ENCODE measurements at places on chromosomes 5 and 9.

DNA sequence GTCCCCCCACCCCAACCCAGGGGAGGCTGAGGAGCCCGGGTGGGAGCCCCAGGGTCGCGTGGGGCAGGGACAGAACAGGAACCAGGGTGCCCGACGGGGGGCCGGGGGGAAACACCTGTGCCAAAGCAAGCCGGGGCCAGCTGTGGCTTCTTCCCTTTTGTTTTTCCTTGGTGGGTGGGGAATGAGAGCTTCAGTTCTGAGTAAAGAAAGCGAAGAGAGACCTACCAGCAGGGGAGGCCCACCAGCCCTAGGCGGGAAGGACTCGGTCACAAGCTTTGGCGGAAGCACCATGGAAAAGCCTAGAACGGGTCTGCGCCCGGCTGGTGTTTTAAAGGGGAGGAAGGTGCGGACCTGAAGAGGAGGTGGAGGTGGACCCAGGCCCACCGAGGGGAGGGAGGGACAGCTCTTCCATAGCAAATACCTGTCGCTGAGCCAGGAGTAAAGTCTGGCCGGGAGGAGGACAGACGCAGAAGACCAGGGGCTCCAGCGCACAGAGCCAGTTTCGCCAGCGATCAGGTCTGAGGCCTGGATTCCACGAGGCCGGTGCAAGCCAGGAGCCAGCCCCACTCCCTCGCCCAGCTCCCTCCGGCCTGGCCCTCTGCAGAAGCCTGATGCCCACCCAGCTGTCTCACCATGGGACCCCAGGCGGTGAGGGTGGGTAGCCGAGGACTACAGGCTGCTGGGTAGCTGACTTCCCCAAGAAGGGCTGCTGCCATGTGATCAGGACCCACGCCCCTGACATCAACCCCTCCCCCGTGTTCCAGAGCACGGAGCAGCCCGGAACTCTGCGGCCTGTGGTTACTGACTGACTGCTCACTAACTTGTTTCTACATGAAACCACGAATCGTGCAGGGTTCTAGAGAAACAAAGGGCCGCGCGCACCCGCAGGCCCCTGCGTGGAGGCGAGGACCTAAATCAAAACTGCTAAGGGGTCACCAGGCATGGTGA lies 849 bp upstream of the MGAT1 start:
- peak; percentile 52 for DNase-seq

- DNase-seq = peak; percentile 73
These were observed 683.8 kb downstream of the LRRC70 start for GRCh38 chr5:63262185-63262981.

- peak; percentile 80 for DNase-seq
These were observed 2.7 kb upstream of the CKMT2 start for GRCh38 chr5:81230416-81230815.

GRCh38 chr5:172800088-172800551 lies 29.1 kb upstream of the DUSP1 start:
- DNase-seq = no peak

- no peak for DNase-seq
These were observed 22.8 kb downstream of the MRPL36 start for GRCh38 chr5:1776831-1777230.

DNA sequence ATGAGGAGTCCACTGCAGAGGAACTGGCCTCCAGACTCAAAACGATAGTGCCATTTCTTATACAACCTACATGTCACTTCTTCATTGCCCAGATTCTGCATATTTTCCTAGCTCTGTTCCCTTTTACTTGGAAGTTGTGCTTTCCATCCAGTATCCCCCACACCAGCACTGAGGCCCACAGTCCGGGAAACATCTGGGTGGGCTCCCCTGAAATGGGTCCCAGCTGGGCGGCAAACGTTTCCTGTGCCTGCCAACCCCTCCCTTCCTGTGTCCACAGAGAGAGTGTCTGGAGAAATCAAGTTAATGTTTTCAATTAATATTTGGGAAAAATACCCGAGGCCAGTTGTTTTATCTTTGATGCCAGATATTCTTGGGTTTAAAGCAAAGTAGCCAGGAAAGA lies 111.8 kb downstream of the COL23A1 start:
- DNase-seq = no peak

DNA sequence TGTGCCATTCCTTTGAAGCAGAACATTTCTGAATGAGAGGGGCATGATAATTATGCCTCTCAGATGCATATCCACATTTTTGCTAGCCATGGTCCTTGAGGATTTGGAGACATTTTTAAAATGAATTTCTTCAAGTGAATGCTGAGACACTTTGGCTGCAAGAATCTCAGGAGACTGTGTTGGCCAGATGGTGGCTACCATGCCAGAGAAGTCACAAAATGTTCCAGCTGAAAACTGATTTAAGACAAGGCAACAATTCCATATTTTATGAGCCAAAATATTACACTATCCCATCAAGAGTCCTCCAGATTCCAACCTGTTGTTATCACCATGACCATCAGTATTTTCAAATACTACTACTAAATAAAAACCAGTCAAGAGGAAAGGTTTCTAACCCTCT lies 859.5 kb upstream of the DMAC1 start:
- DNase-seq = no peak

GRCh38 chr9:17721954-17722353 lies 143.1 kb downstream of the SH3GL2 start:
- DNase-seq = no peak

- DNase-seq = no peak
These were observed 149.5 kb downstream of the GABRG2 start for GRCh38 chr5:162217037-162217436.

DNA sequence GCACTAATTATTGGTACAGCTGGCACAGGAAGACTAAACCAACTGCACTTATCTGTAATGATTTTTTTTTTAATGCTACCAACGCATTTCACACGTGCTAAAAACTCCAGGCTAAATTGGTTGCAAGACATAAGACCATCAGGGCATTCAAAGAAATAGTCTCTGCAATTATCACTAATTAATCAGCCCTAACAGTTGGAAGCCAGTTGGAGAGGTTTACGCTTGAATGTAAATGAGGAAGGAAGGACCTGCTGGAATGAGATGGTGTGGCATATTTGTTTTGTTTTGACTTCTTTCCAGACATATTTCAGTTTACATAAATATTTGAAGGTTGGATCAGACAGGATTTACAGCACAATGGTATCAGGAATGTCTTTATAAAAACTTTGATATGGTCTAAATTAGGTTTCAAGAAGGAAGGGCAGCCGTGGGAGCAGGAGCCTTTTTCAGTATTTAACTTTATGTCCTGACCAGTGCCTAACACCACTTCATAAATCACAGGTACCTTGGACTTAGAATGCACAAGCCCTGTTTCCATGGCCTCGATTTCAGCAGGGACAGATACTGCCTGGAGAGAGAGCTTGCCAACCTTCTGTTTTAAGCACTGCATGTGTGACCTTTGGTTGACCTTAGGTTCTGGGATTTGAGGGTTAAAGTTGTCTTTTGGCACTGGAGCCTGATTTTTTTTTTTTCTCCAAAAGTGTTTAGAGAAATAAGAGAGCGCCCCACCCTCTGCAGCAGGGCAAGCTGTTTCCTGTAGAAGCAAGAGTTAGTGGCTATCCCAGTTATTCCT lies 199.8 kb upstream of the MAP3K1 start:
- DNase-seq = peak; percentile 78

GRCh38 chr5:145509336-145510136 lies 325.6 kb downstream of the PRELID2 start:
- DNase-seq = no peak

GRCh38 chr9:114666851-114667250 lies 9.2 kb upstream of the TEX53 start:
- DNase-seq = no peak

- DNase-seq = no peak
These were observed 245.8 kb upstream of the GAS1 start for GRCh38 chr9:87193151-87193550.

DNA sequence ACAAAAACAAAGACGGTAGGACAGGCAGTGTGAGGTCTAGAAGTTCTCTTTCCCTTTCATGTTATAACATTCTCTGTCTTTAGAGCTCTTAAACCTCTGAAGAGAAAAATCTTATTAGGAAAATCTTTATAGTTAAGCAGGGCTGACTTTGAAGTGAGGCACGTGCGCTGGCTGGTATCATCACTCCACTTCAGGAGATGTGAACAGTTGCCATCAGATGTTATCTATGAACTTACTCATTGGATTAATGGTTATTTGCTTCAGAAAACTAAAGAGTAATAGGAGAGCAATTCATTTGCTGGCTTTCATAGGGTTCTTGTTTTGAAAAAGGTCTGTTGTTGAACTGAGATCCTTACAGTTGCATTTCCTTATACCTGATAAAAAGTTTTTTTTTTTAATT lies 25.7 kb downstream of the LRRTM2 start:
- DNase-seq = peak; percentile 26

- DNase-seq = peak; percentile 85
These were observed 197.2 kb downstream of the PARP8 start for GRCh38 chr5:50863534-50864170.

- no peak for DNase-seq
These were observed 122.9 kb downstream of the BASP1 start for GRCh38 chr5:17340379-17340778.

DNA sequence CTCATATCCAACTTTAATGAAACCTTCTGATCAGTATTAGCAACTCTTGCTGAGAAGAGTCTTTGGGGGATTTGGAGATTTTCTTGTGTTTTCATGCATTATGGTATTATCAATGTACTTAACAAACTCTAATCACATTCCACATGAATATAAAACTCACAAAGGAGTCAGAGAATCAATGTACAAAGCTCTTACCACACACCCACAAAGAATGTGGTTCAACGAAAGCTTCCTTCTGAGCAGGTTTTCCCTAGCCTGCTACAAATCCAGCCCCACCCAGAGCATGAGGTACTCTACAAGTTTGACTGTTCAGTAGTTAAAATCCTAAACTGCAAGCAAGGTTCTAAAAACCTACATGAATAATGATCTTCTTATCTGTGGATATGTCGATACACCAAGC lies 210.1 kb downstream of the TARS1 start:
- DNase-seq = no peak

GRCh38 chr9:120151806-120152205 lies 428.2 kb downstream of the CDK5RAP2 start:
- no peak for DNase-seq

GRCh38 chr9:78062710-78063109 lies 31.1 kb upstream of the GNAQ start:
- no peak for DNase-seq

- DNase-seq = no peak
These were observed 118.9 kb upstream of the LPCAT1 start for GRCh38 chr5:1642621-1643061.

DNA sequence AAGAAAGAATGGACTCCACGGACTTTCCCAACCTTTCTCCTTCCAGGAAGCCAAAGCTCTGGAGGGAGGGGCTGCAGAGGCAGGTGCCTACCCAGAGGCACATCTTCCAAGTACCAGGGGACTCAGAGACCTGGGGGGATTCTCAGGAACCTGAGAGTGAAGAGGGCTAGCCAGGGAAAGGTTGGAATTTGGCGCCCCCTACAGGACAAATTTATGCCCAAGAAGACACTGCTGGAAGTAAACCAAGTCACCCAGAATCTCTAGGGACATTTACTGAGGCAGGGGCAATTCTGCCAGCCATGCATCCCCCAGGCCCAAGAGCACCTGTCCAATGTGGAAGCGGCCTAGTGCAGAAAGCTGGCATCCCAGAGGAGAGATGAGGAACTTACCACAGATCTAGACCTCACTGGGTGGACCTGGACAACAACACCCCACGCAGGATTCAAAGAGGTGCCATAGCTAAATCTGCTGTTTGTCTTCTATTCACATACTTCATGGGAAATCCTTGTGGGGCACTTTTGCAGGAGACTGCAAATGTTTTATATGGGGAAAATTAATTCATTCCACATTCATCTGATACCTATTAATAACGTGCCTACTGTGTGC lies 25.9 kb upstream of the IDNK start:
- peak; percentile 29 for DNase-seq

All from umbilical cord (tissue), 2 donors.